ENCODE measurements at places on chromosomes 11 and 22. TPM values are rescaled to one million over a fixed set of nuclear protein-coding genes. Genes with fewer than 3 reads are reported as not detected.

The KCNJ1 gene
- total RNA-seq = not detected

The RIBC2 gene
- total RNA-seq = 0.51 TPM

The CYTH4 gene
- 7.5 TPM for total RNA-seq

The CCDC87 gene
- total RNA-seq = 0.27 TPM

The CLMP gene
- 8.6 TPM for total RNA-seq

The VPS51 gene
- total RNA-seq = 95.2 TPM

The PHLDA2 gene
- total RNA-seq = 0.65 TPM

The PPFIA1 gene
- total RNA-seq = 43.8 TPM

The LRRC51 gene
- total RNA-seq = 3.7 TPM

The FXYD6 gene
- total RNA-seq = 41.2 TPM

The HBB gene
- 140 TPM for total RNA-seq

The FIBIN gene
- 8.3 TPM for total RNA-seq

The BIK gene
- total RNA-seq = 0.43 TPM

The OR2AT4 gene
- total RNA-seq = not detected

The FOLR2 gene
- total RNA-seq = 33.1 TPM

The ABTB2 gene
- 14.3 TPM for total RNA-seq

The CD6 gene
- total RNA-seq = 0.22 TPM

The KCNK4 gene
- total RNA-seq = not detected

The CDPF1 gene
- total RNA-seq = 6.2 TPM

The OR4A16 gene
- total RNA-seq = not detected
